SJCRH30 (cell line): ENCODE measurements at places on chromosomes 12 and 14.

DNA sequence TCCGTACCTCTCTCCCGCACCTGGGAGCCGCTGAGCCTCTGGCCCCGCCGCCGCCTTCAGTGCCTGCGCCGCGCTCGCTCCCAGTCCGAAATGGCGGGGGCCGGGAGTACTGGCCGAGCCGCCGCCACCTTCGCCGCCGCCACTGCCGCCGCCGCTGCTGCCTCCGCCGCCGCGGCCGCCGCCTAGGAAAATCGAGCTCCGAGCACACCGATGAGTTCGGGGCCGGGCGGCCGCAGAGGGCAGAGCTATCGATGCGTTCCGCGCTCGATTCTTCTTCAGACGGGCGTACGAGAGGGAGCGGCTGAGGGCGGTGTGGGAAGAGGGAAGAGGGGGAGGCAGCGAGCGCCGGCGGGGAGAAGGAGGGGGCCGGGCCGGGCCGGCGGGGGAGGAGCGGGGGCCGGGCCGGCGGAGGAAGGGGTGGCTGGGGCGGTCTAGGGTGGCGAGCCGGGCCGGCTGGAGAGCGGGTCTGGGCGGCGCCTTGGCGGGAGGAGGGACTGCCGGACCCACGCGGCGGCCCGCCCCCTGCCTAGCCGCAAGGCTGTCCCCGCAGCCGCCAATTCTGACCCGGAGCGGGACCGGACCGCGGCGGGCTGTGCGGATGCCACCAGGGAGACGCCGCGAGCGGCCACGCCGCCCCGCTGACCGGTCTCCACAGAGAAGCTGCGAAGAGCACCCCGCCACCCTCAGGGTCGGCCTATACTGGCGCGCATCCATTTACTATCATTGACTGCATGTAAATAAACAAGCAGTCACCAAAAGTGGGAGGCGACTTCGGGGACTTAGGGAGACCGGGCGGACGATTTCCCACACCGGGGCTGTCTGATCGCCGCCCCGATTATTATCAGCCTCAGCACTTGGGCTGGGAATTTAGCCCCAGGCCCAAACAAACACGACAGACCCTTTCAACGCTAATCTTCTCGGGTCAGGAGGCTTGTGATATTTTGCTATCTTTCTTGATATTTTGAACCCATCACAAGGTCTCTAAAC is at the start of gene KRAS:
TSS of gene KRAS (minus strand) at position 186 of the 987 bp plus-strand sequence.
- DNase-seq, result peak; percentile 98

GRCh38 chr12:14460212-14460841 is 94.8 kb downstream of the ATF7IP start:
- DNase-seq, result no peak

- no peak for DNase-seq
Measured at GRCh38 chr12:124842800-124843510, 20.7 kb downstream of the SCARB1 start.

GRCh38 chr12:33223956-33224355 is 215.7 kb downstream of the SYT10 start:
- DNase-seq, result no peak

DNA sequence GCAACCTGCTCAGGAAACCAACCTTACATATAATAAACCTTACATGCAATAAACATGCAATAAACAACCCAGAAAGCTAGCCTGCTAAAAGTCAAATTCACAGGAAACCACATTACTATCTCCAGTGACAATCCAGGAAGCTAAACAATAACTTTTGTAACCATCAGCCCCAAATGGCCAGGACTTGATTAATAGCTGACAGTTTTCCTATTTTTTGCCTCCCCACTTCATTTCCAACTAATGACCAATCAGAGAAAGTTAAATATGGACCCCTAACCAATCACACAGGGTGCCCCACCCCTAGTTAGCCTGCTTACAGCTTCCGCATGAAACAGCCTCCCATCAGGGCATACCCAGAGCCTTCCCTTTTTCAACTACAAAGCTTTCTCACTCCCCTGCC is 152.2 kb upstream of the LMNTD1 start:
- DNase-seq, result no peak

DNA sequence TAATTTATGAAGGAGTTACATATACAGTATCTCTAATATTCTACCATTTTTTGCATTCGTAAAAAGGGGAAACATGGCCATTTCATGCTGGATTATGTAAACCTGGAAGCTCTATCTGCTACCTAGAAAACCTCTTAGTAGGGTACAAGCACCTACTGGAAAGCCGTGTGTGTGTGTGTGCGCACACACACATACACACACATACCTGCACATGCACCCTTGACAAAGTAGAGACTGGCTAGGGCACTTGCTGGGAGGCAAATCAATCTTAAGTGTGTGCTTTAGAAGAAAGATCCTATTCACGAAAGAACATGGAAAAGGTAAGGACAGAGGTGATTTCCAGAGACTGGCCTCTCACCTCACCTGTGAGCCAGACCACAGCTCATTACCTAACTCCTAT is 190.8 kb downstream of the SLC5A8 start:
- no peak for DNase-seq

DNA sequence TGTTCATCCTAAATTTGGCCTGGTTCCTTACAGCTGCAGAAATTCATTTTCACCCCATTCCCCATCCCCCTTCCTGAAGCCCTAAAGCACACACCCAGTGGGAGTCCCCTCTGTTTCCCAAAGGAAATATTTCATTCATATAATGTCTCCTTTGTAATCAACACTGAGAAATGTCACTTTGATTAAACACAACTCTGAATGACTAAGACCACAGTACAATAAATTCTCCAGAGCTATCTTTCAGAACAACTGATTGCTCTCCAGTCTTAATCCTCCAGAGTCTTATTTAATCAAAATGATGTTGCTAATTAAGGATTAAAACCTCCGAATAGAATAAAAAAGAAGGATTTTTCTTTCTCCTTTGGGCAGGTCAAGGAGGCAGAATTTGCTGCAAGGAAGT is 6.4 kb downstream of the SLC15A5 start:
- DNase-seq, result no peak

DNA sequence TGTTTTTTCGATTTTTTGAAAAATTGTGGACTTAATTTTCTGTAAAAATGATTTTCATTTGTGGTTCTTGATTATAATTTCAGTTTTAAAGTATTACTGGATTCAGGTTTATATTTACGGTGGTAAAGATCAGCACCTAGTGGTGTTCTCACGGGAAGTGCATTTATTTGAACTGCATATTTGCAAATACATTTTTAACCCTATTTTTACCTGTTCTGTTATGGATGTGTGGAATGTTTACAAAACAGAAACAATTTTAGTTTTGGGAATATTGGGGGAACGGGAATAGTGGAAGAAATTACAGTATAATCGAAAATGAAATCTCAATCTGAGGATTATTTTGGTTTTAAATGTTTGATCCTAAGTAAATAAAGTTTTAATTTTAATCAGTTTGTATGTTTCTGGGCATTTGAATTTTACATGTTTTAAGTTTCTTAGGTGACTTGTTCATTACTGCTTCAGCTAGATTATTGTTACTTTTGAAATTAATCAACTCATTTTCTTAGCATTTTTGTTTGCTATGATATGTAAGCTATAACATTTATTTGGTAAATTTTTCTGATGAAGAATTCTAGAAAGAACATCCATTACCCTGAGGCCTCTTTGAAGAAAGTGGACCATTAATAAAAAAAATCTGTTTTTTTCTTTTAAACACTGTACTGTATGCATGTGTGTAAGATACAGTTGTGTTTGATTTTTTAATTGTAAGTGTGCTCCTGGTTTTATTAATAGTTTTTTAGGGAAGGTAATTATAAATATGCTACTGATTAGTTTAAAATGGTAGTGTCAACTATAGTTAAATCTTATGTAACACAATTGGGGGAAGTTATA is 942 bp downstream of the ATF7IP start:
- peak; percentile 43 for DNase-seq

- no peak for DNase-seq
Measured at GRCh38 chr12:43148691-43149090, 403.3 kb downstream of the ADAMTS20 start.

DNA sequence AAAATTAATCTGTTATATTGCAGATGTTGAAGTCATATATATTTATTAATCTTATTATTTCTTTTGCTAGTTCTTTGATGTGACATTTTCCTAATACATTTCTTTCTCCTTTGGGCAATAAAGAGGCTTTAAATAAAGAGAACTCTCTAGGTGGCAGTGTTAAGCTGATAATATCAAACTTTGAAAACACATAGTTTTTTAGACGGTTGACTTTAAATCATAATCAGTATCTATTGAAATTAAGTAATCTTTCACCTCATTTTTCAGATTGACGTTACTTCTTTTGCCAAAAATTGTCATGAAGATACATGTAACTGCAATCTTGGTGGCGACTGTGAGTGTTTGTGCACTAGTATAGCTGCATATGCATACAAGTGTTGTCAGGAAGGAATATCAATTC is 130.8 kb upstream of the PTPRQ start:
- no peak for DNase-seq

DNA sequence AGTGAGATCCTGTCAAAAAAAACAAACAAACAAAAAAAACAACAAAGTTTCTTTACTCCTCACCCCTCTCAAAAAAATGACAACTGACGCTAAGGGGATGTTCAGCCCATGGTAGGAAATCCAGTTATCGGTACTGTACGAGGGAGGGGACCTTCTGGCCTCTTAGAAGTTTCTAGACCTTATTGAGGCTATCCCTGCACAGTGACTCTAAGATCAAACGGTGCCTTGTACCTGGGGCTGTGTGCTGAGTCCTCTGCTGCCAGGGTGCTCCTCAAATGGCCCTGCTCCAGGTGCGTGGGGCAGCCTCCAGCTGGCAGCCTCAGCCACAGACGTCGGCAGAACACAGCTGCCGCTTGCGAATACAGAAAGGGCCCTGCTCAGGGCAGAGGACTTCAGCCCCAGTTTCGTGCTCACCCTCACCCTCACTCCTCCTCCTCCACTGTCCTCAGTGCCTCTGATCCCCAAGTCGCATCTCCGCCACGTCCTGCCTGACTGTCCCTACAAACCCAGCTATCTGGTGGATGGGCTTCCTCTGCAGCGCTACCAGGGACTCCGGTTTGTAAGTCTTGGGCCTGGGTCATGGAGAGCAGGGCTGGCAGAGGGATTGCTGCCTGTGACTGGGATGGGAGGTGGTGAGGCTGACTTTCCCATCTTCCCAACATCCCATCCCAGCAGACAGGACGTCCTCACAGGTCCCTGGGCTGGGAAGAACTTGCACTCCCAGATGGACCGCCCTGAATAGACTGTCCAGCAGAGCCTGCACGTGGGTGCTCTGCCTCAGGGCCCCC is 90.9 kb downstream of the B4GALNT3 start:
- no peak for DNase-seq

- peak; percentile 6 for DNase-seq
Measured at GRCh38 chr12:30725739-30726138, 29.0 kb downstream of the CAPRIN2 start.

GRCh38 chr12:62930546-62931425 is 4.2 kb downstream of the PPM1H start:
- DNase-seq, result peak; percentile 60
